Stimulated activated CD4-positive, alpha-beta T cell treated with anti-CD3 and anti-CD28 coated beads, Interleukin-2, amount 100 ng/mL, for 4 hours (primary cell): ENCODE measurements at places on chromosomes 12 and 14.

- DNase-seq = no peak
Observed at GRCh38 chr12:109160873-109161272, 44.5 kb downstream of the ACACB start.

DNA sequence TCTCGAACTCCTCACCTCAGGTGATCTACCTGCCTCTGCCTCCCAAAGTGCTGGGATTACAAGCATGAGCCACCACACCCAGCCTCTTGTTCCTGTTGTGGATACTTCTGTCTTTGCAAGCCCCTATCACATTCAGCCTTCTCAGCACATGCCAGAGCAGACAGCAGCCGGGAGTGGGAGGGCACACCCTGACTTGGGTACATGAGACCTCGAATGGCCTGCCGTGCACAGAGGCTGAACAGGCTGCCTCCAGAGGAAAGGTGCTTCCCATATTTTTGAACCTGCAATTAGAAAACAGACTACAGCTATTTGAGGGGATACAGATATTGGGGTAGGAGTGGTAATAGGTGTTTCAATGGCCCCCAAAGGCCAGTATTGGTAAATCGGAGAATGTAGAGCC is 307.3 kb upstream of the DIO3 start:
- DNase-seq = no peak

- DNase-seq = no peak
Observed at GRCh38 chr12:53538209-53538689, 31.0 kb upstream of the NPFF start.

DNA sequence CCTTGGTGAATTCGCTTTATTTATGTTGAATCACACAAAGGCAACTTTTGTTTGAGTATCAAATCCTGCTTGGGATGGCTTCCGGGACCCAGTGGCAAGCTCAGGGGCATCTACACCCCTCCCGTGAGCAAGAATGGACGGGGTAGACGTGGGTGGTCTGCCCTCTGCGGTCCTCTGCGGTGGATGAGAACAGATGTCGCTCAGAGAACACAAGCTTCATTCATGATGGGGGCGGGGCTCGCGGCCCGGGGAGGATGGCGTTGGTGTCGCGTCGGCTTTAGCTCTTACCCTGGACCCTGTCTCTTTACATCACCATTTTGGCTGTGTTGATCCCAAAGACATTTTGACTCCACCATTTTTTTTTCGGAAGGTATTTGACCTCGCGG is 158.5 kb upstream of the RTL1 start:
- no peak for DNase-seq

DNA sequence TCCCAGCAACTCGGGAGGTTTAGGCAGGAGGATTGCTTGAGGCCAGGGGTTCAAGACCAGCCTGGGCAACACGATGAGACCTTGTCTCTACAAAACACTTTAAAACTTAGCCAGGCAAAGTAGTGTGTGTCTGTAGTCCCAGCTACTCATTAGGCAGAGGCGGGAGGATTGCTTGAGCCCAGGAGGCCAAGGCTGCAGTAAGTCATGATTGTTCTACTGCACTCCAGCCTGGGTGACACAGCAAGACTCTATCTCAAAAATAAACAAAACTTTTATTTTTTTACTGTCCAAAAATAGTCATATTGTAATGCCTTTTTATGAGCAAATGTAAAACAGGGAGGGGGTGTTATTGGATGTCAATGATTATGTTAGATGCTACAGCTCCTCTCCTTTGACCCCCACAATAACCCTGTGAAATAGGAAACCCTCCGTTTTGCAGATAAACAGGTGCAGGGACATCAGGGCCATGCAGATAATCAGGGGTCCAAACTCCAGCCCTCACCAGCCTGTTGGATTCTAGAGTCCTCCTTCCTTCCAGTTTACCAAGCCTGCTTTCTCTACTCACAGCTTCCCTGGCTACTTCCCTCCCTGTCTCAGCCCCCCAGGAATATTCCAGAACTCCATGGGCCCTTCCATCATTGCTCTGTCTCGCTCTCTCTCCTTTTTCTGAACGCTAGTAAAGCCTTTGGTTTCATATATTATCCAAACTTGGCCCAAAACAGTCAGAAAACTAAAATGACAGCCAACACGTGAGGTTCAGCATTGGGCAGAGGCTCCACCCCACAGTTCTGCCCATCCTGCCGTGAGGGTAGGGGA is 5.9 kb upstream of the FBLN5 start:
- no peak for DNase-seq

GRCh38 chr12:93784339-93785086 is 107.3 kb downstream of the CRADD start:
- DNase-seq = no peak
